SIG-M5 (cell line): ENCODE measurements at places on chromosomes 12 and 14.

GRCh38 chr12:104263026-104263425 is 40.5 kb upstream of the EID3 start:
- no peak for DNase-seq

DNA sequence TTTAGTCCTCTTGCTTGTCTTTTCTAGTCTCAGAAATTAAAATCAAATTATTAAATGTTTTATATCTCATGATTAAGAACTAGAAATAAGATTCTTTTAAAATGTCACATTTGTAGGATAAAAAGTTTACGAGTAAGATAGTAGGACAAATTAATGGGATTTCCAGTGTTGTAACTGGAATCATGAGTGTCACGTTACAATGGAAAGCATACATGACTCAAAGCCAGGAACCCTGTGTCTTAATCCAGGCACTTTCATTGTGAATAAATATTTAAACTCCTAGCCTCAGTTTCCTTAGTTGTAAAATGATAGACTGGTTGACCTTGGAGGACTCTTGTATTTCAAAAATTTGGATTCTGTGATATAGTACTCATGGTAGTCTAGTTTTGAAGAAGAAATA is 84.9 kb downstream of the MIA2 start:
- no peak for DNase-seq

- DNase-seq = no peak
These were observed 43.3 kb downstream of the DEGS2 start for GRCh38 chr14:100116134-100116533.

- no peak for DNase-seq
These were observed 14.1 kb upstream of the AMN1 start for GRCh38 chr12:31742891-31743290.

DNA sequence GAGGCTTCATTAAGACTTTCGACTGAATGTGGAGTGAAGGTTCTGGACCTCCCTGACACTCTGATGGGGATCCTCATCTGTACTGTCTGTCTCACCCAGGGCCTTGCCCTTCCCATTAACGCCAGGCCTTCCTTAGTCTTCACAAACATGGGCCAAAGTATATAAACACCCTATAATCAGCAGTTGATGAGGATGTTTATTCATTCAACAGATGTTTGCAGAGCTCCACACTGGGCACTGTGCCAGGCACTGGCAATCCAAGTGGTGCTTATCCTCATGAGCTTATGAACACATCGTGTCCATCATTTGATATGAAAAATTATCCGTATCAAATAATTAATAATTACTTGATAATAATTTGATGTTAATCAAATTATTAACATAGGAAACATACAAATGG is 454.4 kb downstream of the FUT8 start:
- DNase-seq = no peak

DNA sequence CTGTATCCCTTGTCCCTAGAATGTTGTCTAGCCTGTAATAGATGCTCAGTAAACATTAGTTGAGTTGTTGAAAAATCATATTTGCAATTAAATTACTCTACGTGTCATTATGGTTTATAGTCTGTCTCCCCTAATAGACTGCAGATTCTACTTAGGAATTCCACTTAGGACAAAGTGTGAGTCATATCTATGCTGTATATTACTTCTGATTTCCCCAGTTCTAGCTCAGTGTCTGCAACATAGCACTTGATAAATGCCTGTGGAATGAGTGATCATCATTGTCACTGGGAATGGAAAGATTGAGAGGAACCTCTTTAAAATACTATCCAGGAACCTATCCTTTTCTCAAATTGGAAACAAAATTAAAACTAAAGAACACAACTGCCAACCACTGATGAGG is 99.3 kb downstream of the TBX5 start:
- DNase-seq = no peak

- no peak for DNase-seq
These were observed 13.9 kb upstream of the C12orf76 start for GRCh38 chr12:110062241-110062640.

GRCh38 chr14:101132588-101132987 is 229.1 kb upstream of the RTL1 start:
- DNase-seq = no peak

DNA sequence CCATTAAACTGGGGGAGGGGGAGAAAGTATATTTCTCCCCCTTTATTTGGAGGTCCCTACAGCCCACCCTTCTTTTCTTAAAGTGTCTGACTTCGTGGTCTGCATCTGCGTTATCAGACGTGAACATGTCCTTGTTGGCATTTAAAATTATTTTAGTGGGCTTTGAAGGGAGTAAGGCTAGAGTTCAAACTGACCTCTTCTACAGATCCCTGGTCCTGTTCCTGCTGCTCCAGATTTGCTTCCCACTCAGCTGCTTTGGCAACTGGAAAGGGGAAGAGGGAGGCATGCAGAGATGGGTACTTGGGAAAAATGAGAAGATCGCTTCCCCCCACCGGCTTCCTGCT is 611 bp upstream of the SIX6 start:
- no peak for DNase-seq

GRCh38 chr12:64518396-64518795 is 66.5 kb downstream of the TBK1 start:
- no peak for DNase-seq

- DNase-seq = no peak
These were observed 23.4 kb upstream of the NR2C1 start for GRCh38 chr12:95096852-95097251.

- DNase-seq = no peak
These were observed 8.9 kb upstream of the MYH7 start for GRCh38 chr14:23444314-23444713.

GRCh38 chr12:75622492-75622891 is 111.1 kb upstream of the KRR1 start:
- DNase-seq = no peak

DNA sequence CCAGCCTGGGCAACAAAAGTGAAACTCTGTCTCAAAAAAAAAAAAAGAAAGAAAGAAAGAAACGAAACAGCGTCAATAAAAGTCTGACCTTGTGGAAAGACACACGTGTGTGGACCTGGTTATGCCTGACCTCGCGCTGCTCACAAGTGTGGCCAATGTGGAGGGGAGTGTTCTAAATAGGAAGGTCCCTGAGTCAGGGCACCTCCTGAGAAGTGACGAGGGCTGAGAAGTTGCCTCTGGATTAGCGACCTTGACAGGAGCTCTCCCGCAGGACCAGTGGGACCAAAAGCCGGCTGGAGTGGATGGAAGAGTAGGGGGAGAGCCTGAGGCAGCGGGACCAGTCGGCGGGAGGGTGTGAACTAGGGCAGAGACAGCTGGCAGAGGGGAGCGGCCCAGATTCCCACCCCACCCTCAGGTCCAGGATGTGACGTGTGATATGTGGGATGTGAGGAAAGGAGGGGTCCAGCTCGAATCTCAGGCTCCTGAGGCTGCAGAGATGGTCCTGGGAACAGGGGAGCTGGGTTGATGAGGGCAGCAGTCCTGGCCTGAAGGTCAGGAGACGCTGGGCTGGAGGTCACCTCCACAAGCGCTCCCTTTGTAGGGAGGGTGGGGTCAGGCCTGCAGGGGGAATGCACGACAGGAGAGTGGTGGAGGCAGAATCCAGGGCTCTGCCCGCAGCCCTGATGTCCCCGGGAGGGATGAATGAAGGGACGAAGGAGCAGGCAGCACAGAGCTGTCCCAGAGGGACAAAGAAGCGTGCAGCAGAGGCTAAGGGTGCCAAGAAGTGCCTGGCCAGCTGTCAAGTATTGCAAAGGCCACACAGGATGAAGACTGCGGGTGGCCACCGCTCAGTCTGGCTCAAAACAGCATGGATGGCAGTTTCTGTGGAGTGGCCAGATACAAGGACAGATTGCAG is 24.8 kb upstream of the GPR68 start:
- DNase-seq = no peak

- no peak for DNase-seq
These were observed 171.2 kb downstream of the ZFP36L1 start for GRCh38 chr14:68621400-68622365.

DNA sequence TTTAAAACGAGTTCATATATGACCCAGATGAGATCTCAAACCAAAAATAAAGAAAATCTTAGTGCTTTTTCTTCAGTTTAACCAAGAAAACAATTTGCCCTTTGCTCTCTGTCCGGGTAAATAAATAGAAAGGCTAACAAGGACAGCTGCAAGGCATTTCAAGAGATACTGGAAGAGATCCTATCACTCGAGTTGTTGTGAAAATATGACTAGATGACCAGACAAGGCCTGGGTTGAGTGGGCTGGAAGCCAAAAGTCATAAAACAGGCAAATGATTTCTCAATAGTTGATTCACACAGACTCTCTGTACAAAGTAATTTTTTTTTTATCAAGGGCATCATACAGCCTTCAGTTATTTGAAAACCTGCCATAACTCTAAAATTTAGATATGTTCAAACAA is 55.9 kb upstream of the AVPR1A start:
- no peak for DNase-seq

DNA sequence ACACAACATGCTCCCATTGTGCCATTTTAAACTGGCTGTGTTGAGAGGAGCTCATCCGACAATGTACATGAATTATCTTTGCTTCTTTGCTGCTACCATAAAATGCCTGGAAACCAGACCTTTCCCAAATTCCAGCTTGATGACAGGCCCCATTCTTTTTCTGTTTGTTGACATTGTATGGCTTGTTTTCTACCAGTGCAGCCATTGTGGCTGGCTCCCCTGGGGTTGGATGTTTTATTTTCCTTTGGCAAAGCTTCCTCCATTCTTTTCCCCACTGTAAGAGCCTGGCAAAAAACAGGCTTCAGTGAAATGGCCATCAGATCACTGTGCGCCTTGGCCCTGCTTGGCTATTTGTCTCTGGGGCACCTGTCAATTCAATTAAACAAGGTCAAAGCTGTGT is 532.5 kb downstream of the VRK1 start:
- DNase-seq = no peak

DNA sequence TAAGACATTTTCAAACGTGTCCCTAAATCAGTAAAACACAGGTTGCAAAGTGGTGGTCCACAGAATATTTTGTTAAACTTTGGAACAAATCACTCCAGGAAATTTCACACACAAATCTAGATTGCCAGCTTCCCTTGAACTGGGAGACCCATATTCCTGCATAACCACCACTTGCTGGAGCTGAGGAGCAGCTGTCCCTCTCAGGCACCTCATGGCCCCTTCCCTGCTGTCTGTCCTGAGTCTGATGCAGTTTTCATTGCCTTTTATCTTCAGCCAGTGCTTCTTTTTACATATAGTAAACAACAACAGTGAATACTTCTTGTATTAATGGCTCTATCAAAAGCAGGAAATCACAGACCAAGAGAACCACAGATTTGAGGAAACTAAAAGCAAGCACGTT is 289.3 kb downstream of the MED13L start:
- no peak for DNase-seq

DNA sequence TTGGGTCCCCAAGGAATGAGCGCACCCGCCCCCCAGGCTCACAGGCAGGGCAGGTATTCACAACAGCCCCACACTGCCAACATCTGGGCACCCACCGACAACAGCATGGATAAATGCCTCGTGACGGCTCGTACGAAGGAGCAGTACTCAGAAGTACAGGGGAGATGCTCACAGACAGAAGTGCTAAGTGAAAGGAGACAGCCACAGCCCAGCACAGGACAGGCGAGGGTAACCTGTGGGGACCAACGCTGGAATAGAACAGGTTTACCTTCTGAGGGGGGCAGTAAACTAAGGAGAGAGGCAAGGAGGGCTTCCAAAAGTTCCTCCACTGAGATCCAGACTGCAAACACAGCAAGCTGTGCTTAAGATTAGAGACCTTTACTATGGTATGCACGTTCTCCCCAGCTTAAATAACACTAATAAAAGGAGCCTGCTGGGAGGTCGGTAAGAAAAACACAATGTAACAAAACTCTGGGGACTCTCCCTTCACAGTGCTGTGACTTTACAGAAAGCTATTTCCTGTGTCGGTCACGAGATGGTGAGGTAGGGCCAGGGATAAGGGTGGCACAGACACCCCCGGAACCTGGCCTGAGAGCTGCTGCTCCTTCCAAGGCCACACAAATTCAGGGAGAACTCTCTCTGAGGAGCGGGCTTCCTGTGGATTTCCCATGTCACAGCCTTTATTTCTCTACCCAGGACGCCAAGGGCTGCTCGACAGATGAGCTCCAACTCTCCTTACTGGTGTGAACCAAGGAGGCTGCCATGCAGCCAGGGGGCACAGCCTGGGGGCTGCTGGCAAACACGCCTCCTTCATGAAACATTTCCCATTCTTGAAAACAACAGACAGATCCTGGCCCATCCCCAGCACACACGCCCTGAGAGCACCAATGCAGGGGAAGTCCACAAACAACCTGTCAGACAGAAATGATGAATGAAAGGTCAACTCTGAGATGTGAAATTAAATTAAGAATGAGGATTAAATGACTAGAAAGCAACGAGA is 26.3 kb downstream of the SLC15A4 start:
- DNase-seq = no peak

DNA sequence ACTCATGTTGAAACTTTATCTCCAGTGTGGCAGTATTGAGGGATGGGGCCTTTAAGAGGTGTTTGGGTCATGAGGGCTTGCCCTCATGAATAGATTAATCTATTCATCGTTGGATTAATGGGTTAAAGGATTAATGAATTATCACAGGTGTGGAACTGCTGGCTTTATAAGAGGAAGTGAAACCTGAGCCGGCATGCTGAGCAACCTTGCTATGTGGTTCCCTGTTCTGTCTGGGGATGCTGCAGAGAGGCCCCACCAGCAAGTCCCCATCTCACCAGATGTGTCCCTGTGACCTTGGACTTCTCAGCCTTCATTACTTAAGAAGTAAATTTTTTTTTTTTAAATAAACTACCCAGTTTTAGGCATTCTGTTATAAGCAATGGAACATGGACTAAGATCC is 109.6 kb downstream of the DYRK2 start:
- no peak for DNase-seq

DNA sequence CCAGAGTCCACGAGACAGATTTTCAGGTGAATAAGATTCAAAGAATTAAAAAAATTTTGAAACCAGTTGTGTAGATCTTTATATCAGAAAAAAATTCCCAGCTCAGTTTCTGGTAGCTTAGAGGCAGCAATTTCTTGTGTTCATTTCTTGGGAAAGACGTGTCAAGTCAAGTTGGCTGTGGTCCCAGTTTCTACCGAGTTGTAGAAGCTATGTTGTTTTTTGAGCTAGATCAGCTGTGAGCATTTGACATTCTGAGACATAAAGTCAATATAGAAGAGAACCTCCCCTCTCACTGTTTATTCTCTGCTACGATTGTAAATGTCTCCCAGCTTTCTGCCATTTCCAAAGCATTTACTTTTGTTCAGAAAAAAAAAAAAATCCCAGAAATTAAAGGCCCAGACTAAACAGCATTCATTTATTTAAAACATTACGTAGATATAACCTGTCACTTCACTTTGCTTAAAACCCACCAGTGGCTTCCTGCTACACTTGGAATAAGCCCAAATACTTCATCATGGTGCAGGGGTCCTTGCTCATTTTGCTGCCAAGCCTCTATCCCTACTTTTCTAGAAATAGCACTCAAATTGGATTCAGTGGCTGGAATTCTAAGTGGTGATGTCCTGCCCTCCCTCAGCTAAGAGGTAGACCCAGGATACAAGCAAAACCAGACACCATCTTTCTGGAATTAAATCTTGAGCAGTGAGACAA is 20.6 kb upstream of the PYGL start:
- DNase-seq = no peak

DNA sequence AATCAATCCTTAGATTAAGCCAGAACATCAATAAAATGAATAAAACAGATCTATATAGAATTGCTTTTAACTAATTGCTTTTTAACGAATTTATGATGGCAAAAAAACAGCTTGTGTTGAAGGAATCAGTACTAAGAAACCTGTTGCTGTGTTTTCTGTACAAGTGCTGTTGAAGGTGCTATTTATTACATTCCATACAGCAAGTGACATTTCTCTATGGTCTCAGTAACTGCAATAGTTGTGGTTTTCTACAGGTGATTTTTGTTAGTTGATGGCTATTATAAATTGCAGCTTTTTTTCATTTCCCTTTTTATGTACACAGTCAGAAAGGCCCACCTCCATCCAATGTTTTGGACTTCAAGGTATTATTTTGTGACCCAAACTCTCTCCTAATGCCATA is 56.6 kb downstream of the SLC2A13 start:
- DNase-seq = no peak
